Activated CD4-positive, alpha-beta memory T cell treated with anti-CD3 and anti-CD28 coated beads, Interleukin-2, amount 10 ng/mL, durations not matched to agents 7 days and 5 days (primary cell): ENCODE measurements at places on chromosomes 3 and 15. TPM values are rescaled to one million over a fixed set of nuclear protein-coding genes. Genes with fewer than 3 reads are reported as not detected.

- H3K27me3 ChIP-seq, result peaks cover 4% of the 10 kb centered on the region
- DNase-seq, result no peak
- H3K36me3 ChIP-seq, result no peaks in the 10 kb centered on the region
- H3K4me1 ChIP-seq, result no peaks in the 10 kb centered on the region
- no peak overlapping the region for H3K27ac ChIP-seq
These were observed 175.6 kb downstream of the MTHFS start for GRCh38 chr15:79721256-79721655.

DNA sequence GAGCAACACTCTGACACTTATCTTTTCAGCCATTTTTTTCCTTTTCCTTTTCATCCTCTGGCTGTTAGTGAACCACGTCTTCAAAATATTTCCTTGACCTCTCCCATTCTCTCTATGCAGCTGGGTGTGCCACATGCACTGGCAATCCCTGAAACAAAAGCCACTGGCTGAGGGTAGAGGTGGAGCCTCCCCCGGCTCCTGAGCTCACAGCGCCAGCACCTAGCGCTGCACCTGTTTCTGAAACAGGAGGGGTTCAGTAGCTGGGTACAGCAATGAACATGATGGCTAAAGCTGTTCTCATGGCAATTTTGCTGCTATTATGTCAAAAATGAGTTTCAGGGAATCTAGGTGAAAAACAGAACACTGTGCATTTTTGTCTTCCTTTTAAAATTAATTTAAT is 314.7 kb upstream of the ATP10A start:
- H3K27ac ChIP-seq, result no peak overlapping the region
- H3K36me3 ChIP-seq, result no peaks in the 10 kb centered on the region
- H3K27me3 ChIP-seq, result no peaks in the 10 kb centered on the region
- no peak overlapping the region for H3K4me3 ChIP-seq
- no peak for DNase-seq

GRCh38 chr3:193939527-193939926 is 196.4 kb upstream of the HES1 start:
- peaks cover 38% of the 10 kb centered on the region for H3K27me3 ChIP-seq
- H3K4me1 ChIP-seq, result no peaks in the 10 kb centered on the region
- no peak overlapping the region for H3K27ac ChIP-seq
- H3K4me3 ChIP-seq, result no peak overlapping the region
- H3K36me3 ChIP-seq, result no peaks in the 10 kb centered on the region

DNA sequence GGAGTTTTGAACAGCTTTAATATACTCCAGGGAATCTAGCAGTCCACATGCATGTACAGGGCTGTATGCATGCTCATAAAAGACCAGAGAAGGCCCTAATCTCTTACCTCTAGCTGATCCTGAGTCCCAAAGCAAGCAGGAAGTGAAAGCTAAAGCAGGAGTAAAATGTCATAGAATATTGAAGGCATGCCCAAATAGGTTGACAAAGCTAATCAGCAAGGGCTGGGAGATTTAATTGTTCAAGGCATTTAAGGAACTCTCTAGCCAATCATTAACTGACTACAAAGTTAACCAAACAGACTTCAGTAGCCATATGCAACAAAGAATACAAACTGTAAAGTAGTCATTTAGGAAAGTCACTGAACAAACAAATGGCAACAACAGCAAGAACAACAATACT is 85.8 kb upstream of the KBTBD8 start:
- H3K4me1 ChIP-seq, result no peaks in the 10 kb centered on the region
- H3K4me3 ChIP-seq, result no peak overlapping the region
- no peaks in the 10 kb centered on the region for H3K36me3 ChIP-seq
- no peaks in the 10 kb centered on the region for H3K27me3 ChIP-seq
- no peak for DNase-seq

GRCh38 chr15:42493679-42494078 is 1.8 kb upstream of the SNAP23 start:
- no peak overlapping the region for H3K27ac ChIP-seq
- peak overlapping the region; percentile 2 for H3K4me3 ChIP-seq
- peaks cover 61% of the 10 kb centered on the region for H3K4me1 ChIP-seq
- H3K36me3 ChIP-seq, result peaks cover 10% of the 10 kb centered on the region
- no peak for DNase-seq

ARHGAP31 gene
- 3.7 TPM for total RNA-seq
